Fibroblast of the conjunctiva (primary cell): ENCODE measurements at places on chromosomes 7 and 10.

DNA sequence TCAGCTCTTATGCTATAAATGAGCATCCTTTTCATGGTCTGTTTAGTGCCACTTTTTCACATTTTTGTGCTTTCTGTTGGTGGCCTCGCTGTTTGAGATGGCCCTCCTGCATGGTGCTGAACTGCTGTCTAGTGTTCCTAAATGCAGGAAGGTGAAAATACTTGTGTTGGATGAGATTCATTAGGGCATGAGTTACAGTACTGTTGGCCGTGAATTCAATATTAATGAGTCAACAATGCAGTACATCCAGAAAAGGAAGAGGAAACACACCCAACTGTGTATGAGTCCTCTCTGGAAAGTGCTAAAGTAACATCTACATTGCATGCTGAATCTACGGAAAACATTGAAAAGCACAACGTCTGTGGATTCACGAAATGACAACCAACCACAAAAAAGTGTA lies 124.0 kb downstream of the HERPUD2 start:
- DNase-seq, result no peak

DNA sequence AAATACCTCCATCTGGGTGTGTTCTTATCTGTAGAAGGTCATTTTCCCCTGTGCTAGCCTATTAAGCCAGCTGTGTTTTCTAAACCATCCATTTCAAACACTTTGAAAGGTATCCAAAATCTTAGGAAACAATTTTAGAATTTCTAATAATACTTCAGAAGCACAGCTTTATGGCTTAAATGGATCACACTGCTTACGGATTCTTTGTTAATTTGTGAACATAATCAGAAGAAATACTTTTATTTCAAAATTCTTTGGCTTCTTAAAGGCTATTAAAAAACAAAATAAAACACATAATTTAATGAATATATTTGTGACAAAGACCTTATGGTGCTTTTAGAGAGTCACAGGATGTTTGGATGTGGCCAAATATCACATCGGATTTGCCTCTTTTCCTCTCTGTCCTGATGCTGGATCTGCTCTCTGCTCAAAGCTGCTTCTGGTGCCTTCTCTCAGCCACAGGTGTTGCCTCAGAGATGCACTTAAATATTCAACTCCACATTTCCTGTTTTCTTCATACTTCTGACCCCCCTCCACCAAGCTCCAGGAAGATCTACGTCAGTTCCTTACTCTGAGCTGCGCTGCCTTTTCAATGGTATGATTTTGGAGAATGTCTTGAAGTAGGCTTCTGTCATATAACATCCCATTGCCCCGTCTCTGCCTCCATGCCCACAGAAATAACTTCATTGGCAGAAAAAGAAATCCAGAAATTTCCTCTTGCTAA lies 230.6 kb downstream of the MLLT10 start:
- no peak for DNase-seq

DNA sequence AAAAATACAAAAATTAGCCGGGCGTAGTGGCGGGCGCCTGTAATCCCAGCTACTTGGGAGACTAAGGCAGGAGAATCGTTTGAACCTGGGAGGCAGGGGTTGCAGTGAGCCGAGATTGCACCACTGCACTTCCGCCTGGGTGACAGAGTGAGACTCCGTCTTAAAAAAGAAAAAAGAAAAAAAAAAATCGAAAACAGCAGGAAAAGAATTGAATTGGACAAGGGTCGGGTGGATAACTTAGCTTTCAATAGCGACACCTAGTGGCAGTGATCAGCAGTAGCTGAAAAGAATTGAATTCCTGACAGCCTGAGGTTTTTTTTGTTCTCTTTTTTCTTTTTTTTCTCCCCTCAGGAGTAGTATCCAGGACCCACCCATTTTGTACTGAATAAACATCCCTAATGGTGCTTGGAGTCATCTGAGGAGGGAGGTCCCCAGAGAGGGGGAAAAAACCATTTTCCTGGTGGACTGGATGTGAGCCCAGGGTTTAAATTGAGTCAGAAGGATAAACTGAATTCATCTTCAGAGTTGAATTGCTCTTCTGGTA lies 55.1 kb downstream of the CYCS start:
- DNase-seq, result peak; percentile 84

DNA sequence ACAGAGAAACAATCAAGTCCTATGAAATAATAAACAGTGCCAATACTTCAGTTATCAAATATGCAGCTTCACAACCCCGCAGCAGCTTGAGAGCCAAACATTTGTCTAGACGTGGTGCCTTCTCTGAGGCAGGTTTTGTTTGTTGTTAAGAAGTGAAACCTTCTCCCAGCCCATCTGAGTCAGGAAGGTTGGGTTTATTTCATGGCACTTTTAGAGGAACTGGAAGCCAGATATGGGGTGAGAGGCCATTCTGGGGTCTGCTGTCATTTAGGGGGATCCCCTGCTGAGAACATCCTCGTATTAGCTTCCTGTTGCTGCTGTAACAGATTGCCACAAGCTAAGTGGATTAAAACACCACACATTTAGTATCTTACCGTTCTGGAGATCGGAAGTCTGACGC lies 113.6 kb downstream of the GRK5 start:
- DNase-seq, result no peak

GRCh38 chr7:74449809-74450397 lies 3.8 kb upstream of the GTF2IRD1 start:
- no peak for DNase-seq

DNA sequence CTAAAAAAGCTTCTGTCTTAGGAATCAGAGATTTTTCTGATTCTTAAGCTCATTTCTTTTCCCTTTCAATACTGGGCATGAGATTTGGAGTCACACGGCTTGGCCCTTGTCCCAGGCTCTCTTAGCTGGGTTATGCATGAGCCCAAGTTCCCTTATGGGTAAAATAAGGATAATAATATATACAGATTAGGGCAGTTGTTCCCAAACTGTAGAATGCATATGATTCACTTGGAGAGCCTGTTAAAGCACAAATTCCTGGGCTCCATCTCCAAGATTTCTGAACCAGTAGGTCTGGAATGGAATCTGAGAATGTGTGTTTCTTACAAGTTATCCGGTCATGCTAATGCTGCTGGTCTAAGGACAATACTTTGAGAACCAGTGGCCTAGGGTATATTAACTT lies 154.0 kb downstream of the REEP3 start:
- no peak for DNase-seq

- DNase-seq, result no peak
These were observed 1222.6 kb upstream of the LRRN3 start for GRCh38 chr7:109868215-109868860.

- no peak for DNase-seq
These were observed 325.7 kb upstream of the MKI67 start for GRCh38 chr10:128451879-128452278.

DNA sequence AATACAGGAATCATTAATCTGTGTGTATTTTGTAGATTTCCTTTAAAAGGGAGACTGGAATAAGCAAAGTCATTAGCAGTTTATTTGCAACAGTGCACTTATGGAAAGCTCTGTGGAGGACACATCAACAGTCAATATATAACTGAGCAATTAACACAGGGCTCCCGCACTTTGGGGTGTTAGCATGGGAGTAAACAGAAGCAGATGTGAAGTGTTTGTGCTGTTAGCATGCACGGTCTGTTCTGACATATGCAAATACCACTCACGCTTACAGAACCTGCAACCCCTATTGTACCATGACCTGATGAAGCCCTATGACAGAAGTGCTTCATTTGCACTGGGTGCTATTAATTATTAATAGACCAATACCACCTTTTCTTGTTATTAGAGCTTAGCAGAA lies 118.9 kb downstream of the PPP1R3A start:
- DNase-seq, result no peak

DNA sequence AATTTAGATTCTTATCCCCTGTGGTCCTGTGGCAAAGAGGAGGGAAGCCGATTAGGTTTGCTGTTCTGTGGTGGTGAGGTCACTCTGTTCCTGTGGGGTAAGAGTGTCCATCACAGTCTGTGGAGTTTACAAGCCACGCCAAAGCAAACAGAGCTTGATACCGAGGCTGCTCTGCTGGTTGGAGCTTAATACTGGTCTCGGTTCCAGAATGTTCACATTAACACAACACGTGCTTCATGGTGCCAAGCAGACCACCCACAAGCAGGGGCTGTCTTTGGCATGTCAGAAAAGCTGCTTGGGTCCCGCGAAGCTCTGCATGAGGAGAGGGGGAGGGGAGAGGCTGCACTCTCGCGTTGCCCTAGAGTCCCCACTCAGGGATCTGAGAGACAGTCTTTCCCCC lies 47.5 kb downstream of the DNAJB6 start:
- DNase-seq, result peak; percentile 8

- peak; percentile 49 for DNase-seq
These were observed 53.4 kb upstream of the CAMK2B start for GRCh38 chr7:44378744-44379143.

GRCh38 chr7:17651341-17651740 lies 289.0 kb downstream of the SNX13 start:
- no peak for DNase-seq

- DNase-seq, result no peak
These were observed 70.9 kb downstream of the FAM171A1 start for GRCh38 chr10:15300145-15300544.

DNA sequence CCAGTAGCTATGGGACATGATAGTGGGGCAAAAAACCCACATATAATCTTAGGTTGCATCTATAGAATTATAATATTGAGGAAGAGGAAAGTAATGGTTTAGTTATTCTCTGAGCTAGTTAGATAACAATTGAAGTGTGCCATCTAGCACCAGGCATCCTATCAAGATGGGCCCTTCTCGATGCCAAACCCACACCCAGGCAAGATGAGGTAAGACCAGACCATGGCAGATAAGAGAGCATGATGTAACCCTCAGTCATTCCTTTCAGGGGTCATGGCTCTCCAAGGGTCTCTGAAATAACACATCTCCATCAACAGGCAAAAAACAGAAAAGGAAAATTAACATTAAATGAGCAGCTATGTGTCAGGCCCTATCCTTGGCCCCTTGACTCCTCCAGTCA lies 128.7 kb downstream of the SH3PXD2A start:
- DNase-seq, result no peak

- DNase-seq, result no peak
These were observed 143.1 kb downstream of the ETV1 start for GRCh38 chr7:13846386-13846785.

DNA sequence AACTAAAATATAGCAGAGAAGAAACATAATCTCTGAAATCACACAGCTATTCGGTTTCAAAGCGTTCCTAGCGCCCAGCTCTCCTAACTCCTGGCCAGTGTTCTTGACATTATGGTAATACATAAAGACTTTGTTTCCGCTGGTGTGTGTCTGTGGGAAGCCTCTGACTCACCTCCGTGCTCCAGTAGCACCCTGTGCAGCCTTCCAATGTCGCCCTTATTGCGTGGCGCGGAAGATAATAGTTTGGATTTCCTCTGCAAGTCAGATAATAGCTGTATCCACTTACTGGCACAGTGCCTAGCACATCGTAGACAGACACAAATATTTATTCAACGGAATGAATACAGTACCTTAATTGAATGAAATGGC lies 570 bp downstream of the BMS1 start:
- DNase-seq, result no peak

DNA sequence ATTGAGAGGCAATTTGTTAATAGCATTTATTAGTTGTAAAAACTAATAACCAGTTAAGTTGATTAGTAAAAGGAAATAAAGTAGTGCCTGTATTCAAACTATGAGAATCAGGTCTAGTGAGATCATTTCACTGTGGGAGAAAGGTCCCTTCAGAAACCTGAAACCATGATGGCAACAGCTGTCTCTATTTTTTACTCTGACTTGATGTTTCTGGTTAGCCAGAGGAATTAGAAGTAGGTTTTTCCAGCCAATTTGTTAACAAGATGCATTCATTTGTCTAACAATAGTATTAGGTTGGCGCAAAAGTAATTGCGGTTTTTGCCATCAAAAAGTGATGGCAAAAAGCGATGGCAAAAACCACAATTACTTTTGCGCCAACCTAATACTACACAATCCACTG lies 272.2 kb upstream of the YAE1 start:
- DNase-seq, result no peak

GRCh38 chr7:154503962-154504550 lies 451.9 kb downstream of the DPP6 start:
- DNase-seq, result no peak

GRCh38 chr7:83359108-83359507 lies 196.4 kb upstream of the PCLO start:
- DNase-seq, result no peak

DNA sequence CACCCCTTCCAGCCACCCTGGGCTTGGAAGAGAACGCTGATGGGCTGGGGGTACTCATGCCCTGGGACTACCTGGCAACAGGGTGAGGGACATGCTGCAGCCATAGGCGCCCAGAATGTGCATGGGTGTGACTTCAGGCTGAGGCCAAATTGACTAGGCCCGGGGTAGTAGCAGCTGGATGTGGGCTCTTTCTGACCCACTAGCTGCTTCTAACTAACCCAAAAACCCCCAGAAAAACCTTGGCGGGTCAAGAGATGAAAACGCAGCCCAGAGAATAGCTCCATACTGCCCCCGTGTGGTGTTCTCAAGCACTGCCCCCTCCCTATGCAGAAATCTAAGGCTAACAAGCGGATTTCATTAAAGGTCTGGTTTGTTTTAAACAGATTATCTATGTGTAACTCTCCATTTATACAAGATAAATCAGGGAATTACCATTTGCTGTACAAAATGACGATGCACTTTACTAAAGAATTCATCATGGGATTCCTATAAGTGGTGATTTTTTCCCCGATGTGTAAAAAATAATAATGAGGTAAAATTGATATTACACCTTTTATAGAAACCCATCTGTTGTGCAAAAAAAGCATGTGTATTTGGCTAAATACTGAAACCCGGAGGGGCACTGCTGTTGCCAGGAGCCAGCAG lies 4.2 kb downstream of the SMARCD3 start:
- DNase-seq, result peak; percentile 36

DNA sequence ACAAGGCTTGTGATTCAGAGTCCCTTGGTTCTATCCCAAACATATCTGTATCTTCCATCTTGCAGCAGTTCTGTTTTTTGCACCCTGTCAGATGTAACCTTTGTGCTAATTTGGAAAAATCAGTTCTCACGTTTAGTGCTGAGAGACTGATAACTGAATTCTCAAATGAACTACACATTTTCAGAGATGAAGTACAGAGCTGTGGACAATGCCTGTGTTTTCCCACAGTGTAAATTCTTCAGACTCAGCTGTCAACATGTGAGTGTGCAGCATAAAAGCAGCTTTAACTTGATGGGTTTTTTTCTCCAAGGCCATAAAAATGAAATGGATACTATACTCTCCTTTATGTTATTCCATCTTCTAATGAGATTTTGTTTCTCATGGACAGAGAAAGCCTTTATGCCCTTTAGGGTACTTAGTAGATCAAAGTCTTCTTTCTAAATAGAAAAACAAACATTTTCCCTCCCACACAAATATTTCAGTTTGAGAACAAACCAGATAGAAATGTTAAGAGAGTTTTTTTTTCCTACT lies 150.9 kb downstream of the SEMA3A start:
- no peak for DNase-seq

- DNase-seq, result no peak
These were observed 42.6 kb downstream of the CLEC2L start for GRCh38 chr7:139566075-139566474.

GRCh38 chr10:3668276-3668965 lies 116.6 kb downstream of the KLF6 start:
- peak; percentile 55 for DNase-seq

- DNase-seq, result no peak
These were observed 545.7 kb downstream of the GATA3 start for GRCh38 chr10:8600192-8600591.

- no peak for DNase-seq
These were observed 675 bp downstream of the ABRAXAS2 start for GRCh38 chr10:124802313-124802675.

- no peak for DNase-seq
These were observed 110.1 kb downstream of the ARID5B start for GRCh38 chr10:62011558-62011957.

GRCh38 chr10:67017218-67017617 lies 91.4 kb downstream of the LRRTM3 start:
- no peak for DNase-seq

GRCh38 chr7:4931943-4932342 lies 27.0 kb downstream of the MMD2 start:
- DNase-seq, result no peak
